ENCODE measurements at places on chromosomes 7 and 10.

GRCh38 chr7:47653550-47654411 lies 71.9 kb upstream of the TNS3 start:
- no peak for DNase-seq

DNA sequence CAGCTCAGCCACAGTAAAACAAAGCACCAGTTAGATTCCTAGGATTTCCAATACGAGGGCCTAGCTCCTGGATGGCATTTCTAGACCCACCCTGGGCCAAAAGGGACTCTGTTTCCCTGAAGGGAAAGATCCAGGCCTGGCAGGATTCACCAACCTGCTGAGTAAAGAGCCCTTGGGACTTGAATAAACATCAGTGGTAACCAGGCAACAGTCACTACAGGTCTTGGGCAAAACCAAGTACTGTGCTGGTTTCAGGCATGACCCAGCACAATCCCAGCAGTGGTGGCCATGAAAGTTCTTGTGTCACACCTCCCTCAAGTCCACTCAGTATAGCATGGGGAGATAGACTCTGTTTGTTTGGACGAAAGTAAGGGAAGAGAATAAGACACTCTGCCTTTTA lies 31.0 kb upstream of the STARD3NL start:
- peak; percentile 9 for DNase-seq

GRCh38 chr10:116045366-116046356 lies 227.3 kb downstream of the GFRA1 start:
- DNase-seq: no peak

DNA sequence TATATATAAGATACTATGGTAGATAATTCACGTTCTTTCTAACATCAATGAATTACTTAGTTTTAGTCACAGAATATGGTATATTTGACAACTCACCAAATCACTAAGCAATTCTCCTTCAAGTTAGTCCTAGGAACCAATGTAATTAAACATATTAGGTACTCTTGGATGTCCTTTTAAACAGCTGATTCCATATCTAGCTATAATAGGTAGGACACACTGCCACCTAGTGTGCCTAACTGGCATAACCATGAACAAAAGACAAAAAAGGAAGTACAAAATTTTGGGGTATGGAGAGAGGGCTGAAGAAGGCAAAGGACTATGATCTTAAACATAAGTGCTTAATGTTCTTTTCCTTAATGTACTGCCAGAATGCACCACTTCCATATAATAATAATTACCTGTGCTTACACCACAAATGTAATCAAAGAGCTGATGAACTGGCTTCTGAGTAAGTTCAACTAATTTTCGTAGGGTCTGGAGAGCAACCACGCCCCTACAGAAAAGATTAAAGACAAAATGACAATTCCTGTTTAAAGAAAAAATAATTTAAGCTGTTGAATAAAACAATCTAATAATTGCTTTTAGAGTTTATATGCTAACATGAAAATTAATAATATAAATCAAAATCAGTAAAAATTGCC lies 28.7 kb downstream of the PNPLA8 start:
- peak; percentile 55 for DNase-seq

GRCh38 chr7:98629001-98629431 lies 11.9 kb downstream of the NPTX2 start:
- no peak for DNase-seq

DNA sequence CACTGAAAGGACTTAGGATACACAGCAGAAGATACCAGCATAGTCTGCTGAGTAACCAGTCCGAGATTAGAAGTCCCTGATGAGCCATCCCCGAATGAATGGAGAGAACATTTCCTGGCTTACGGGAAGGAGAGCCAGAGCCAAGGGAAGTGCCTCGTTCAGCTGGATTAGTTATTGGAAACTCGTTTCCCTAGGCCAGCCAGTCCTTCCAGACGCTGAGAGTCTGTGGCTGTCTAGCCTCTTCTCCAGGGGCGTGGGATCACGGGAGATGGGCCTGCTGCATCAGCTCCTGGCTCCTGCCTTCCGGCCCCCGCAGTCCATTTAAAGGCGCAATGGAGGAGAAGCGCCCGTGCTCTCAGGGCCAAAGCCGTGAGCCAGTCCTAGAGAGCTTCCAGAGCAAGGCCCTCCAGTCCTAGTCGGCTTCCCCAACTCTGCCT lies 712.8 kb downstream of the PARD3 start:
- DNase-seq: no peak

DNA sequence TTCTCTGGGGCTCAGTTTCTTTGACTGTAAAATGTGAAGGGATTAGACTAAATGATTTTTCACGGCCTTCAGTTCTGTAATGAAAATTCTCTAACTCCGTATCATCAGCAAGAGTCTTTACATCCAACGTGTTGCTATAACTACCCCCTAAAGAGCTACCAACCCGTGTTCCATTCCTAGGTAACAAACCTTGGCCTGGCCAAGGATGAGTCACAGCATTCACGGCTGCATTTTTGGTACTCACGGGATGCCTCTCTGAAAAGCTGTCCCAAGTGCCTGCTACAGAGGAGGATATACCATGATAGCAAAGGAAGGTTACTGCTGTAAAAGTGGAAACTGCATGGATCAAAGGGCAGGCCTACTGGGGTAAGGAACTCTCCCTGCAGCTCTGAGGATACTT lies 5.9 kb downstream of the LRRC4 start:
- no peak for DNase-seq

DNA sequence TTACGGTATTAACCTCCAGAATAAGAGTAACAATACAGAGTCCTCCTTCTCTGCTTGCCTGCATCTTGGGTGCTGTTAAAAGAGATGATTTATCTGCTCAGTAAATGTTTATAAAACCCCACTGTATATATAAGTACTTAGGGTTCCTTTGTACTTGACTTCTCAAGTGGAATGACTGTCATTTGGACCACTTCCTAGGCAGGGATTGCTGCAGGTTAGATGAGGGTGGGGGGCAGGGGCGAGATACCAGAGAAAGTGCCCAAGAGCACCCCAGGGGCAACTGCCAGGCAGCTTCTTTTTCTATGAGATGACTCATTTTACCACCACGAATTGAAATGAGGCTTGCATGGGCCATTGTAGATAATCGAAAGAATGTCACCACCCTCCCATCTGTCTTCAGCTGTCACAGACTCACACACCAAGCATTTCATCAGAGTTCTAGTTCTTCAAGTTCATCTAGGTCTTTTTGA lies 421.9 kb upstream of the GALNT17 start:
- DNase-seq: no peak

- no peak for DNase-seq
Measured at GRCh38 chr10:110569122-110569521, 1.6 kb downstream of the SMC3 start.

GRCh38 chr10:43076876-43077420 lies at the start of gene RET:
RET (plus strand) TSS chr10:43077069; CDS start chr10:43077259, 190 bp downstream.
- DNase-seq: no peak

DNA sequence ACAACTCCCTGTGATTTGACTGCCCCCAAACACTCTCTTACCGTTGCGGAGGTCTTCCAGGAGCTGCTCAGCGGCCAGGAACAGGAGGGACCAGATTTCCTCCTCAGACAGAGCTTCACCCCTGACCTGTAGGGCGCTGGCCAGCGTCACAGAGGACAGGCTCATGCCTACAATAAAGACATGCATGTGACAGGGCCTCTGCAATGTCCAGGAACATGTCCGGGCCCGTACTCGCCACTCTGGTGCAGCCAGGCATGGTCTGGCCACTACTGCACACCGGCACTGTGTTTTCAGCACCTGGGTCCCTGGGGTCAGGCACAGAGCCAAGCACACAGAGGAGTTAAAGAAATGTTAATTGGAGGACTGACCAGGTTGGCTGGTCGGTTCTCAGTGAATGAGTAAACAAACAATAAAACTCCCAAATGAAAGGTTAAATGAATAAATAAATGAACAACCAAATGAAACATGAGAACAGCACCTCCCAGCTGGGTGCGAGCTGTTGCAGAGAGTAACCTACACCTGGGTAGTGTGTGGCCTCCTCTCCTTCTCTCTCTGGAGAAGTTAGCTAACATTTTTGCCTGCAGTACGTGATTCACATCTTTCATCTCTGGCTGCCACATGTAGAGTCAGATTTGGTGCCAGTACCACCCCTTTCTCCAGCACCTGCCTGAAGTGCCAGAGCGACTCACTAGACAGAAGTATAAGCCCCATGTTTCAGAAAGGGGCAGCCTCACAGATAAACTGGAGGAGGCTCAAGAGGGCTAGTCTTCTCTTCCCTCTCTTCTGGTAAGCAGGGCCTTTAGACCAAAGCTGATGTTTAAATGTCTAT lies 22.8 kb downstream of the FRMPD2 start:
- peak; percentile 77 for DNase-seq

DNA sequence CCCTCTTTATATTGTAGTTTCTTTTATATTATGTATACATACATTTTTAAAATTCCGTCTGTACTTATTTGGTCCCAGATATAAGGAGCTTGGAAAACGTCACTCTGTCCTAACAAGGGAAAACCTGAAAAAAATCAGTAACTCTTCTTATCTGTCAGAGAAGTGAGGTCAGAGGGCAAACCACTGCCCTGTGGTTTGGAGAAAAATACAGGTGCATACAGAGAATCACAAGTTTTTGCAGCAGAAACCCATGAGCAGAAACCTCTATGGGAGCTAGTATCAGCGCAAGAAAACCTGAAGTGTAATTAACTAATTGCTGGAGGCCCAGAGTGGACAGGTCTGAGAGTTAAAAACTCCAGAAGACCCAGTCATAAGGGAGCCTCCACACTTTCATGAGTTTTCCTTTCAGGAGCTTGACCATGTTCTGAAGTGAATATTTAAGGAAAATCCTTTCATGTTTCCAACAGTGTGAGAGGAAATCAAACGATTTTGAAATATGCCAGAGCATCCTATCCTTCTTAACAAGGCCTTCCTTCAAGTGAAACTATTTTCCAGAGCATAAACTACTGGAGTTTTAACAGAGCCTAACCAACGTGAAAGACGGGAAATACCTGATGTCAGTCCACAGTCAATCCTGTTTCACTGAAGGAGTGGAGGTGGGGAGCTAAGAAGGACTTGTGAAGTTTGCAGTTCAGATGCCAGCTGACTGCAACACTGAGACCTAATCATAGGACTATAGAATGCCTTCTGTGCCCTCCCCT lies 290.8 kb upstream of the BMPER start:
- DNase-seq: no peak

DNA sequence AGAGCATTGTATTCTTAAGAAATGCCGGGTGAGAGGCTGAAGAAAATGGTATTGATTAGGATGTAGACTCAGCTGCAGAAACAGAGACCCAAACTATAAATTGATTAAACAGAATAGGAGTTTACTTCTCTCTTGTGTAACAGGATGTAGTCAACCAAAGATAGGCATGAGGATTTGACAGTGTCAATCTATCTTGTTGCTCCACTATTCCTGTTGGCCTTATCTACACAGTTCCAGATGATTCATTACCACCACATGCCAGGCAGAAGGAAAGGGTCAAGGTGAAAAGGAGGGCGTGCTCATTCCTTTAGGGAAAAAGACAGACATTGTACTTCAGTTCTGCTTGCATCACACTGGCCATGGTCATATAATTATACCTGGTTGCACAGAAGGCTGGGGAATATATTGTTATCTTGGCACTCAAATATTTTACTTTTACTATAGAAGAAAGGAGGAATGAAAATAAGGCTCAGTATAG lies 11.9 kb upstream of the DMTF1 start:
- DNase-seq: no peak

- DNase-seq: no peak
Measured at GRCh38 chr10:107807836-107808235, 643.3 kb upstream of the SORCS1 start.

DNA sequence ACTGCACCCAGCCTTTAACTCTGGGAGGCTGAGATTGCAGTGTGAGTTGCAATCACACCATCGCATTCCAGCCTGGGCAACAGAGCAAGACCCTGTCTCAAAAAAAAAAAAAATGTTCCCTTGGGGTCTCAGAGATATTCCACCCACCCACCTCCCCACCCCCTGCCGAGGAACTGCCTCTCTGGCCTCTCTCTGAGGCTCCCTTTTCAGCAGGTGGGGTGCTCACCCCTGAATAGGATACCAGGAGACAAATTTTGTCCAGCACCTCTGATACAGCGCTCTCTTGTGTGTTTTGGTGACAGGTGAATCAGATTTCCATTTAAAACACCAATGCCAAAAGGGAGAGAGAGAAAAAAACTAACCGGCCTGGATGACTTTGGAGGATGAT lies 92.6 kb upstream of the KIF5B start:
- DNase-seq: no peak

- peak; percentile 99 for DNase-seq
Measured at GRCh38 chr7:50531928-50532327, 33.3 kb downstream of the DDC start.

GRCh38 chr7:73681031-73681430 lies 2.2 kb downstream of the DNAJC30 start:
- DNase-seq: no peak

DNA sequence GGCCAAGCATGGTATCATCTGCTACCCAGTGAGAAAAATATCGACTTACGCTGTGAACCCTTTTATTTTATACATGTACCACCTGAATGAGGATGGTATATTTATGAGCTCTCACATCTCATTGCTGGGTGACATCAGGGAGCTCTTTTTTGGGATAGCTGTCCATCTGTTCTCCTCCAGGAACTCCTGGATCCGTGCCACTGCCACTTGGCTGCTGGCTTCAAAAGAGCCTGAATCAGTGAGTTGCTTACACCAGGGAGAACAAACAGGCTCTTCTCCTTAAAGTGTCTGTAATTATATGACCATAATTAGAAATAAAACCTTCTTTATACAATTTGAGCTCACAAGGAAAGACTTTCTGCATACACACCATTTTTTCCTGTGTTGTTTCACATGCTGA lies 106.2 kb downstream of the KAT6B start:
- DNase-seq: peak; percentile 76

DNA sequence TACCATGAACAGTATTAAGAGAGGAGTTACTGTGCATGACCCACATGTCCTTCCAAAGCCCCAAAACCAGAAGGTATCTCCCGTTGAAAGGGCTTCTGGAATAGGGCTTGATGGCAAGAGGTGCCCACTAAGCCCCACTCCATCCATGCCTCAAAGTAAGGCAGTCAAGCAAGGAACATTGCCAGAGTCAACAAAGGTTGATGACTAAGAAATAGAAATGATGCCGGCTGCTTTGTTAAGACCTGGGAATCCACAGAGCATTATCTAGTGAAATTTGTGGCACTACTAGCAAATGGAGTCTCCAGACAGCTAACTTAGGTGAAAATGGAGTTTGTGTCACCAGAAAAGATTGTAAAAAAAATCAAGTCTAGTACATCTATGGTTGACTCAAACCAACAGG lies 6.2 kb downstream of the SFR1 start:
- DNase-seq: no peak

GRCh38 chr10:809671-810350 lies 120.3 kb upstream of the DIP2C start:
- DNase-seq: no peak

DNA sequence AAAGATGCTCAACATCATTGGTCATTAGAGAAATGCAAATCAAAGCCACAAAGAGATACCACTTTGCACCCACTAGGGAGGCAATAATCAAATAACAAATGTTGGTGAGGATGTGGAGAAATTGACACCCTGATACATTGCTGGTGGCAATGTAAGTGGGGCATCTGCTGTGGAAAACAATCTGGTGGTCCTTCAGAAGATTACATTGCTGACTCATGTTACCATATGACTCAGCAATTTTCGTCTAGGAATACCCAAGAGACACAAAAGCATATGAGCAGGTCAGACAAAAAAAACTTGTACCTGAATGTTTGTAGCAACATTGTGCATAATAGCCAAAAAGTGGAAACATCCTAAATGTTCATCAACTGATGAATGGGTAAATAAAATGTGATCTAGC lies 4.9 kb upstream of the CLDN3 start:
- no peak for DNase-seq

GRCh38 chr7:93046641-93047040 lies 71.1 kb downstream of the SAMD9 start:
- no peak for DNase-seq

GRCh38 chr7:87213811-87214210 lies 5.7 kb downstream of the TMEM243 start:
- DNase-seq: no peak

All from NCI-H1092 treated with DMSO at 0.1 percent for 48 hours (cell line).